CD4-positive, CD25-positive, alpha-beta regulatory T cell (primary cell): ENCODE measurements at places on chromosomes 6 and 20. TPM values are rescaled to one million over a fixed set of nuclear protein-coding genes. Genes with fewer than 3 reads are reported as not detected.

GRCh38 chr6:148340586-148341297 lies 1.9 kb upstream of the SASH1 start:
- no peaks in the 10 kb centered on the region for H3K36me3 ChIP-seq
- no peak for DNase-seq
- no peak overlapping the region for H3K4me3 ChIP-seq
- no peak overlapping the region for H3K27ac ChIP-seq
- peaks cover 8% of the 10 kb centered on the region for H3K4me1 ChIP-seq
- H3K27me3 ChIP-seq: peaks cover 21% of the 10 kb centered on the region

DNA sequence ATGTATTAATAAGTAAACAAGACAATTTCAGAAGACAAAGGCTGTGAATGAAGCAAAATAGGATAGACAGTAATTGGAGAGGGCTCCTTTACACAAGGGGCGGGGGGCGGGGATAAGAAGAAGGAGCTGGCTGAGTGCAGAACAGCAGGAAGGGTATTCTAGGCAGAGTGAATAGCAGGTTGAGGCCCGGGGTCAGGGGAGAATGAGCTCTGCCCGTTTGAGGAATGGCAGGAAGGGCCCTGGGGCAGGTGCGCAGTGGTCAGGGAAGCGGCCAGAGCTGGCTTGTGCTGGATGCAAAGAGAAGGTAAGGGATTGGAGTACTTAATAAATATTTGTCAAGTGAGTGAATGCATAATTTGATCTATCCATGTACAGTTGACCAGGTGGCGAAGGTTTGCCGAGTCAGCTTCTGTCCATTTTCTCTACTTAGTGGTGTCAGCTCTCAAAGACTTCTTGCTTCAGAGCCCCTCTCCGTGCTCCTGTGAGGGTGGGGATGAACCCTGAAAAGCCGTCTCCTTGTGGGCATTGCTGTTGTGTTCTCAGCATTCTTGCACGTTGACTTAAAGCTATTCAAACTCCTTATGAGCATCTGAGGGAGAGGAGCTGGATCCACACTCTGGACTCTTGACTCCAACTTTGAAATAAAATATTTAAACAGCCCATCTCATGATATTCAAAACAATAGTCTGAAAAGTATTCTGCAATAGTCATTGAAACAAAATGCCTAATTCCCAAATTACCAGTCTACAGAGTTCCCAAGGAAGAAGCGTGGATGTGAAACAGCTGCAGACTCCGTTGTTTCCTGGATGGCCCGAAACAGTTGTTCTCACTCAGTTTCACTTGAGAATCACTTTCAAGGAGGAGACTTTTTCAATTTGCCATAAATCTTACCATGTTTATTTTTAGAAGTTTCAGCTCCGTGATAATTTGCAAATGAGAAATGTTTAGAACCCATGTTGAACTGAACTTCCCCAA lies 105.1 kb downstream of the EDN3 start:
- no peak overlapping the region for H3K27ac ChIP-seq
- H3K27me3 ChIP-seq: peaks cover 17% of the 10 kb centered on the region
- no peak for DNase-seq
- H3K4me1 ChIP-seq: peaks cover 14% of the 10 kb centered on the region

- peak; percentile 21 for DNase-seq
- no peak overlapping the region for H3K4me3 ChIP-seq
- no peaks in the 10 kb centered on the region for H3K27me3 ChIP-seq
- H3K4me1 ChIP-seq: no peaks in the 10 kb centered on the region
Measured at GRCh38 chr6:5746053-5746758, 260.5 kb downstream of the NRN1 start.

DNA sequence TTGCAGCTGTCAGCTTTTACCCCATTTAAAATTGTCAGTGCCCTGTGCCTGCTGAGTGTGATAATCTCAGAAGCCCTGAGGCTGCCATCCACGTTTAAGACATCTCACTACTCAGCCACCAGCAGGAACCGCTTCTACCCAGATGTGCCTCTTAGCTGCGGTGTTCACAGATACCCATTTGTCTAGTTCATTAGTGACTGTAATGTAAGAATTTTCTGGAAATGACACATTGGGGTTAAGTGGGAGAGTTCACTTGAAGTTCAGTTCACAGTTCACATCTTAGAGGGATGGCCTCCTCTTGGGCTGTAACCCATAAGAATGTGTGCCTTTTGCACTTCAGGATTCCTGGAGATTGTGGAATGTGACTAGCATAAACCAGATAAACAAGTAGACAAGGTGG lies 477.7 kb downstream of the BTBD3 start:
- DNase-seq: no peak
- H3K36me3 ChIP-seq: no peaks in the 10 kb centered on the region
- no peak overlapping the region for H3K4me3 ChIP-seq
- H3K27me3 ChIP-seq: no peaks in the 10 kb centered on the region
- no peak overlapping the region for H3K27ac ChIP-seq

GRCh38 chr6:1117530-1118286 lies 194.2 kb upstream of the FOXQ1 start:
- peaks cover 2% of the 10 kb centered on the region for H3K27me3 ChIP-seq
- H3K27ac ChIP-seq: no peak overlapping the region
- no peak for DNase-seq
- H3K4me3 ChIP-seq: no peak overlapping the region

RWDD2A gene
- total RNA-seq: 2.1 TPM

FAM217A gene
- not detected for total RNA-seq

HRH3 gene
- not detected for total RNA-seq
